ENCODE measurements at places on chromosomes 1 and 21.

GRCh38 chr1:8155528-8156186, 129.5 kb upstream of the ERRFI1 start:
- DNase-seq, result peak; percentile 43

DNA sequence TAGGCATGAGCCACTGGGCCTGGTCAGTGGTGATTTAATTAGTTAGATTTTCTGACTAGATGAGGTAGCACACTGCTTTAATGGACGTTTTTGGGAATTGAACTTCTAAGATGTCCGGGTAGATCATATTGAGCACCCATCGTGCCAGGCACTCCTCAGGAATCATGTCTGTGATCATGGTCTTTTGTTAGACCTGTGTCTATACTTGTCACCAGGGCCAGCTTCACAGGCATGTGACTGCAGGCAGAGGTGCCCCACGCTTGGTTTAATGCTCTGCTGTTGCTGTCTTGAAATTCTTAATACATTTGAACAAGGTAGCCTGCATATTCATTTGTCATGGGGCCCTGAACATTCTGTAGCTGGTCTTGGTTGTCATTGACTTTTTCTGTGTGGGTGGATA, 19.6 kb downstream of the UBE4B start:
- DNase-seq, result no peak

DNA sequence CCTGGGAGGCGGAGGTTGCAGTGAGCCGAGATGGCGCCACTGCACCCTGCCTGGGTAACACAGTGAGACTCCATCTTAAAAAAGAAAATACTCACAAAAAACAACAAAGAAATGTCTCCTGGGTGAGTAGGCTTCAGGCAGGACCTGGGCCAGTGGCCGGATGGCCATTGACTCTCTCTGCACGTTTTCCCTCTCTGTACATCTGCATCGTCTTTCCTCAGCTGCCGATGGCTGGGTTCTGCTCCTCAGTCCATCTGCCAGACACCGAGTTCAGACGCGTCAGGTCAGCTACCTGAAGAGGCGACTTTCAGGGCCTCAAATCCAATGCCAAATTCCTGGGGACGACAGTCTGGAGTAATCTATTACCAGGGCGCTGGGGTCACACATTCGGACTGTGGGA, 199.3 kb downstream of the CAMTA1 start:
- DNase-seq, result no peak

GRCh38 chr1:61083013-61083806, 849 bp downstream of the NFIA start:
- peak; percentile 34 for DNase-seq

DNA sequence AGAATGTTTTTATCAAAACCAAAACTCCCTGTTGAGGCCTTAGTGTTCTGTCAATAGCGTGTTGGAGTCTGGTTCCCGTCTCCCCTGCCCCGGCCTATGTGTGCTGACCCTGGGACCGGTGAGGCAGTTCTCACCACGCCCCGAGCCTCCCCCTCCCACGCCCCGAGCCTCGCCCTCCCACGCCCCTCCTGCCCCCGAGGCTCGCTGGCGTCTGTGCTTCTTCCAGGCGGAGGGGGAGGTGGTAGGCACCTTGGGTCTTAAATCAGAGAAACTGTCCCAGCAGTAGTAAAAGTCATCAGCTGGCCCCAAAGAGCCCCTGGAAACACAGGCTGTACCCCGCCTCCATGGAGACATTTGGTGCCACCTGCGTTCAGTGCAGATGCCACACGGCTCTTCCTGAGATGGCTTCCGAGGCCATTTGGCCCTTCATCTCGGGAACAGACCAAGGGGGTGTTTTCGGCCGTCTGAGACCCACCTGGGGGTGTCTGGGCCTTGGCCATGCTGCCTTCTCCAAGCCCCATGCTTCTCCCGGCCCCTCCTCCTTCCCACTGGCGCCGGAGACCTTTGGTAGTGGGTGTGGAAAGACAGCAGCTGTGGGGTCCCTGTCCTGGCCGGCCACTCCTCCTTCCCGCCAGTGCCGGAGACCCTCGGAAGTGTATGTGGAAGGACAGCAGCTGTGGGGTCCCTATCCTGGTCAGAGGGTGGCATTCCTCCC, 44.7 kb downstream of the SKI start:
- no peak for DNase-seq

DNA sequence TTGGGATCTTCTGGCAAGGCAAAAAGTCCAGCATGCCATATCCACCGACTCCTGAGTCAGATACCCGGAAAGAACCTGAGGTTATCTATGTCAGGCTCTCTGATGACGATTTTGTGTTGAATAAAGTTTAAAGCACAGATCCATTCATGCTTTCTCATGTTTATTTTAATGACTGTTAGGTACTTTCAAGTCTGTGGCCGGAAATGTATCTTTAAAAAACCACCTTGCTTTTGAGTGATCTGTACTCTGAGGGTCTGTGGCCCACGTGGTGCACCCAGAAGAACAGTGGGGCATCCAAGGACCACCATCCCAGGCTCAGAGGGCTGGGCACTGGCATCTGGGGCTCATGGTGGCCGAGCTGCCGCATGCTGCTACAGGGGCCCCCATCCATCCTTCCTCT, 30.1 kb upstream of the VASH2 start:
- no peak for DNase-seq

- no peak for DNase-seq
Measured at GRCh38 chr1:74791491-74791890, 58.5 kb downstream of the TYW3 start.

- DNase-seq, result no peak
Measured at GRCh38 chr1:163768576-163768975, 446.8 kb downstream of the NUF2 start.

DNA sequence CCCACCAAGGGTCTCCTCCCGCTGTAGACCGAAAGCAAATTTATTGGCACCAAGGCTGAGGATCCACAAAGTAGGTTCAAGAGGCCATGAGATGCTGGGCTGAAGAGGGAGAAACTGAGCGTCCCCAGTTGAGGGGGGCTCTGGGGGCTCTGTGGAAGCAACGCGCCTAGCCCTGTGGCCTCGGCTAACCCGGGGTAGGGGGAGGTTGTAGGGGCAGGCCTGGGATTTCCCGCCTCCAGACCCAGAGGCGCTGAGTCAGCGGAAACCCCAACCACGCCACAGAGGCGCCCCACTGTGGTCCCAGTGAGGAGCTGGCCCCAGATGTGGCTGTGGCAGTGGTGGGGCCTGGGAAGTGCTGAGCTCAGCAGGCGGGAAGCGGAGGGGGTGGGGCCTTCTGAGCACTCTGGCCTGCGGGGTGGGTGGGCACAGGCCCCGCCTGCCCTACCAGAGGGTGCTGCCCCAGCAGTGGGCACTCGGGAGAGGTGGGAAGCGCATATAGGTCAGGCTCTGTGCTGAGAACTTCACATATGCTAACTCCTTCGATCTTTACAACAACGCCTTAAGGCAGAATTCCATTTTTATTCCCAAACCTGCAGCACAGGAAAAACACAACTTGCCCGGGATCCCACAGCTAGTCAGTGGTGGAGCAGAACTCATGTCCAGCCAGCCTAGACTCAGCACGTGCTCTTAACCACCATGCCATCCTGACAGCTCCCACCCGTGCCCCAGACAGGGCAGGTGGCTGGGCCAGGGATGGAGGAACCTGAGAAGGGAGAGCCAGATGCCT, 1.5 kb upstream of the COL16A1 start:
- DNase-seq, result no peak

GRCh38 chr1:29777522-29777921, 541.2 kb downstream of the PTPRU start:
- DNase-seq, result no peak

GRCh38 chr1:29706936-29707335, 470.6 kb downstream of the PTPRU start:
- peak; percentile 4 for DNase-seq

GRCh38 chr1:22154626-22155025, 11.7 kb upstream of the WNT4 start:
- no peak for DNase-seq

- no peak for DNase-seq
Measured at GRCh38 chr1:230747890-230748800, 957 bp downstream of the CAPN9 start.

DNA sequence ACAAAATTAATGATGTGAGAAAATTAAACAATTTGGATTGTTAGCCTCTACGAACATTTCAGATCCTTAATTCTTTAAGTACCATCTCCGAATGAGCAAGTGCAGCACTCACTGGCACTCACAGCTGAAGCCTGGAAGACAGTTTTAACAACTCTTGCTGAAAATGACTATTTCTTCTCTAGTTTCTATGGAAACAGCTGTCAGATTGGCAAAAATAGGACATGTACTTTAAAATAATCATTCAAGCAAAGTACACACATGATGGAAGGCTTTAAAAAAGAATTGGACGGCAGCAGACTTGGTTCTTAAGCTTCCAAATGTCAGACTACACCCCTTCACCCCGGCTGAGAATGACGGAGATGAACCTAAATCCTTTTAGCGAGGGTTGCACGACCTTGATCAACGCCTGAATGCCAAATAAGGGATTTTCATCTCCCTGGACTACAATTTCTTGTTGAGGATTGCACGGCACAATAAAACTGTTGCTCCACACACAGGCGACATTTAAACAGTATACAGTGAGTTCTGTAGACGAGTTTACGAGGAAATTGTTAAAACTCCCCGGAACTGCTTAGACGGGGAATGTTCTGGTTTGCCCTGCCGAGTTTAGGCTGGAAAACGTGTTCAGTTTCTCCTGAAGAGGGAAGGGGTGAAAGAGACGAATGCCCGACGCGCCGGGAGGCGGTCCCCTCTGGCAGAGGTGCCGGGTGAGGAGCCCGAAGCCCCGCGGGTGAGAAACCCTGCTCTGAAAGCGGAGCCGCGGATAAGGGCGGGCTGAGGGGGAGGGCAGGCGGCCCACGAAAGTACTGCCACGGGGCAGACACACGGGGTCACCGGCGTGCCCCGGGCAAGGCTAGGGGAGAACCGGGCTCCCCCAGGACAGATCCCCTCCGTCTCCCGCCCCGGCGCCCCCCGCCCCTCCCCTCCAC, 671 bp downstream of the OMA1 start:
- peak; percentile 76 for DNase-seq

- DNase-seq, result no peak
Measured at GRCh38 chr21:44800971-44801467, 601 bp downstream of the UBE2G2 start.

DNA sequence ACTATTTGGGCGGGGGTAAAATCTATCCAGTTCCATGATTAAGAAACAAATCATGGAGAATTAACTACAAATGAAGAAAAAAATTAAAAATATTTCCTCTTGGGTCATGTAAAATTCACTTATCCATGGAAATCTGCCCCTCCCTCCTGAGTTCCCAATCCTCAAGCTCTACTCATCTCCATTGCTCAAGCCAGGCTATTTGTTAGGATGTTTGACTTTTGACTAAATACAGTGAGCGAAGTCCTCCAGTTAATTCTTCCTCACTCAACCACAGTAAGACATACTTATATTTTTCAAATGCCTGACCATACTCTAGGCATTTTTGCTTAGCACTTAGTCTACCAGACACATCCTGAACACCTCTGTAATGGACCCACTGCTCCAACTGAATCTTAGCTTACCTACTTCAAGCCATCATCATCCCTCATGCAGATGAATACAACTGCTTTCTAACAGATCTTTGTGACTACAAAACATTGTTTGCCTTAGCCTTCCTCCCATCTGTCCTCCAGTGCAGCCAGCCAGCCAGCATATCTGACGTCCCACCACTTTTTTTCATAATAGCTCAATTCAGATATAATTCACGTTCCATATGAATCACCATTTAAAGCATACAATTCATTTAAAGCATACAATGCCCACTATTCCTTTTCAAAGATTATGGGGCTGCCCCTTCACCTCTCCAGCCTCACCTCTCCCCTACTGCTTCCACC, 154.2 kb downstream of the RERE start:
- no peak for DNase-seq

DNA sequence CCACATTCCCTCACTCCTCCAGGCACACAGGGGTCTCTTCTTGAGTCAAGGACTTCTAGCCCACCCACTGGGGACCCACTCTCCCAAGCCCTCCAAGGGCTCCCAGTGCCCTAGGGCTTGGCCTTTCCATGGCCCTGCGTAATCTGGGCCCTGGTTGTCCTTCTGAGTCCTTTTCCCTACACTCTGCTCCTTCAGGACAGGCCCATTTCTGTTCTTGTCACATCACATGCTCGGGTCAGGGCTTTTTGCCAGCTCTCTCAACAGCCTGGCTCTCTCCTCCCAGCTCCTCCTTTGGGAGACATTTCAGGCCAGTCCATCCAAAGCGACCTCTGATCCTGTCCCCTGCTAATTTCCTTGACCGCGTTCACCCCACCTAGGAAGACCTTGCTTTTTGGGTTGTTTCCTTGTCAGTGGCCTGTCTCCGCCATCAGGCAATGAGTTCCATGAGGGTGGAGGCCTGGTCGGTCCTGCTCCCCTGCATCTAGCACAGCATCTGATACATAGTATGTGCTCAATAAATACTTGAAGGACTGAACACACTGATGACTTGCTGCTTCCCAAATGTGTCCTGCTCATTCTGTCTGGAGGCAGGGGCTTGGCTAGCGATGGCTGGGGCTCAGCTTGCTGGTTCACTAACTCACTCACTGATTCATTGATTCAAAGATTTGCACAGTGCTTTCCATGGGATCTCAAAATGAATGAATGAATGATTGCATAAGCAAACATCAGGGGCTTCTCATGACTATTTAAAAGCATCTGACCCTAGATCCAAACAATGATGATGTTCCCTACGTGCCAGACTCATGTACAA, 44.8 kb downstream of the DHRS3 start:
- DNase-seq, result no peak

GRCh38 chr1:111101854-111102642, 37.8 kb downstream of the DRAM2 start:
- DNase-seq, result no peak

- no peak for DNase-seq
Measured at GRCh38 chr21:45617021-45617921, 26.3 kb upstream of the PCBP3 start.

DNA sequence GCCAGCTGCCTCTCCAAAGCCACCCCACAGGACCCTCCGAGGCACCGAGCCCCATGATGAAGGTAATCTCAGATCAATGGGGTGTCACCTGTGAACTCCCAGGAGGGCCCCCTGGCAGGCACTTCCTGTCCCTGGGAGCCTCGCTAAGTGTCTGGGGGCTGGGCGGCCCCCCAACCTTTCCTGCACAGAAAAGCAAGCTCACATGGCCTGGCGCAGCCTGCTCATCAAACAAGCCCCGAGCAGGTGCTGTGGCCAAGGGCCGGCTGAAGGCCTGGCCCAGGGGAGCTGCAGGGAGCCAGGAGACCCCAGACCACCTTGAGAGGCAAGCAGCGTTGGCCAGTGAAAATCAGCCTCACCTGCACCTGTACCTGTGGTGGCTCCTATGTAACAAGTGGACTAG, 2.9 kb downstream of the RIPK4 start:
- DNase-seq, result no peak

- no peak for DNase-seq
Measured at GRCh38 chr1:197422993-197423392, 154.9 kb downstream of the CRB1 start.

Measured in inflammatory macrophage (primary cell).